ENCODE measurements at places on chromosomes 3 and 15. TPM values are rescaled to one million over a fixed set of nuclear protein-coding genes. Genes with fewer than 3 reads are reported as not detected.

DNA sequence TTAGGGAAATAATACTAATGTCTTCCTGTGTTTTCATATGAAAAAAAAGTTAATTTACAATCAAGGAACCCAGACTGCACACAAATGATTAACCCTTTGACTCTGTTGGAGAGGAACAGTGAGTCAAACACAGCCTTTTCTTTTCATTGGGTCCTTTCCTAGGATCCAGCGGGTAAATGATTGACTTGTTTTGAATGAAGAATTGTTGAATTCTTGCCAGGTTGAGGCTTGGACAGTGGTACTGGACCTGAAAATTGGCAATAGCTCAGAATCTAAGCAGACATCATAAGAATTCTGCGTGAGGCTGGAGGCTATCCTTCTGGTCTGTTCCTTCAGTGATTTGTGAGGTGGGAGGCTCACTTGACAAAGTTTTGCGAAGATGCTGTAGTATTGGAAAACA lies 143.0 kb downstream of the RYR3 start:
- DNase-seq, result no peak

DNA sequence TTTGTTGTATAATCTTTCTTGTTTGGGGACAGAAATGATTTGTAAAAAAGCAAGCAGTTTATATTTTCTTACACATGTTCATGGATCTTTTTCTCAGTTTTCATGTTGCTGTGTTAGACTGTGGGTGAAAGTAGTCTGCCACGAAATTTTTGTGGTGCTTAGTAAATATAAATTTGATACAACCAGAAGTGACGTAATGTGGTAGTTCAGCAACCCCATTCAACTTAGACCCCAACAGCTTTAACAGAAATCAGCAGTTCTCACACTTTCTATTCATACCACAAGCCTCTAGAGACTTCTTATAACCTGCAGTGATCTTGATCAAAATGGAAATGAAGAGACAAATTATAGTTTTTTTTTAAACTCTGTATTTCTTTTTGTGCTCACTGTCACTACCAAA lies 120.2 kb upstream of the IGSF10 start:
- no peak for DNase-seq

- DNase-seq, result no peak
These were observed 96.2 kb upstream of the ARHGEF26 start for GRCh38 chr3:154025007-154025406.

PRR20G gene
- total RNA-seq, result not detected

GRCh38 chr15:59322056-59322759 lies 50.5 kb downstream of the MYO1E start:
- DNase-seq, result no peak

DNA sequence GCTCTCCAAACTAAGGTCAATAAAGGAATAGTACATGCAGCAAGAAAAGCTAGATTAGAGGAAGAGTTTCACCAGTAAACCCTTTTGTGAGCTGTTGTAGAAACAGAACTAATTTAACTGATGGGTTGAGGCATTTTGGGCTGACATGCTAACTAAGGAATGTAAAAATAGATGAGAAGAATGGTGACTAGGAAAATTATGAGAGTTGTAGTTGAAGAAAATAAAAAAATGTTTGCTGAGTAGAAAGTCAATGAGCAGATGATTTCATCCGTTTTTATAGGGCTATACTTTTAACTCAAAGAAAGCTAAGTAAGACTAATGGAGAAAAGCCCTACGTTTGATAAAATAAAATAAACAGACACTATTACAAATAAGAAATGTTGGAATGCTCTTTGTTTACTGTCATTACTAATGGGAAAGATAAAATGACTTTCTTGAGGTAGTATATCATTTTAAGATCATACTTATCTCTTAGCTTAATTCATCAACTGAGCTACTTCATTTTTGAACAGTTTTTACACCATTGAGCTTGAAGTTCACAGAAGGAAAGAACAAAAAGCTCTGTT lies 209.4 kb upstream of the DPH6 start:
- no peak for DNase-seq

GRCh38 chr3:22210693-22211092 lies 459.7 kb upstream of the ZNF385D start:
- no peak for DNase-seq
